ENCODE measurements at places on chromosomes 12 and 14.

DNA sequence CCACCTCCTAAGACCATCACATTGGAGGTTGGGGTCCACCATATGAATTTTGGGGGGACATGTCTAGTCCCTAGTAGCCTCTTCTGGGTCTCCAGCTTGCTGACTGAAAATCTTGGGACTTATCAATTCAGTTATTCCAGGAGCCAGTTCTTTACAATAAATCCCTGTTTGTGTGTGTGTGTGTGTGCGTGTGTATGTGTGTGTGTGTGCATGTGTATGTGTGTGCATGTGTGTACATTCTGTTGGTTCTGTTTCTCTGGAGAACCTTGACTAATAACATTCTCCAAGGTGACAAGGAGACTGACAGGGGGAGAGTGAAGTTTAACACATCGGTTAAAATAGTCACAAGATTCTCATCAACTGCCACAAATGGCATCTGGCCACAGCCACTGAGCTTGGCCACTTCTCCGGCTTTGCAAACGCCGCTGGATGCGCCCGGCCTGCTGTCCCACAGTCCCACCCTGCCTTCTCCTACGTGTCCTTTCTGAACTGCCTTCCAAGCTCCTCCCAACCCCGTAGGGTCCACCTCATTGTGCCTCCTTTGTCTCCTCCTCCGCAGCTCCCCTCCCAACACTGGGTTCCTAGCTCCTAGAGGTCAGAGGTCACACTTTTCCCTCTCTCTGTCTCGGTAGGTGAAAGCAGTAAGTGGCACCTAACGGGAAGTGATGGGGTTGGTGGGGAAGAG is 88.1 kb upstream of the DIO3 start:
- no peak for DNase-seq

DNA sequence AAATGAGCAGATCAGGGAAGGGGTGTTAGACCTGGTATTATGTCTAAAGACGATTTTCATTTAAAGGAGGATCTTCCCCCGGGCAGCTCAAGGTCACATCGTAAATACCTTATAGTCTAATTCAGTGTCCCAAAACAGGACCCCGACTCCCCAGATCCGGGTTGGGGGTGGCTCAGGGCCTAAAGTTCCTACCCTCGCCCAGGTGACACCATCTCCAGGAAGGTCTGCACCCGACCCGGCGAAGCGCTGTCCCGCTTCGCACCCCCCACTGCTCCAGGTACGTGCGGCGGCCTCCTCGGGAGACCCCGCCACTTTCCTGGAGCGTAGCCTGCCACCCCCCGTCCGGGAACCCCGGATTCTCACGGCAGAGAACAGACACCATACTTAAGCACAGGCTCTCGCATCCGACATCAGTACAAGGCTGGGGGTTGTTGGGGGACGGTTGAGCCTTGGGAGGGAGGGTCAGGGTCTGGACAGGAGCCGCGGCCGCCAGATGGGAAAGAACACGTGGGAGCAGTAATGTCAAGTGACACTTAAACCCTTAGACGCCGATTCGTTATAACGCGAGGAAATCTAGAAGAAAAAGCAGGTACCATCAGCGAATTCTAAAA is 556 bp downstream of the TIMM9 start:
- peak; percentile 57 for DNase-seq

DNA sequence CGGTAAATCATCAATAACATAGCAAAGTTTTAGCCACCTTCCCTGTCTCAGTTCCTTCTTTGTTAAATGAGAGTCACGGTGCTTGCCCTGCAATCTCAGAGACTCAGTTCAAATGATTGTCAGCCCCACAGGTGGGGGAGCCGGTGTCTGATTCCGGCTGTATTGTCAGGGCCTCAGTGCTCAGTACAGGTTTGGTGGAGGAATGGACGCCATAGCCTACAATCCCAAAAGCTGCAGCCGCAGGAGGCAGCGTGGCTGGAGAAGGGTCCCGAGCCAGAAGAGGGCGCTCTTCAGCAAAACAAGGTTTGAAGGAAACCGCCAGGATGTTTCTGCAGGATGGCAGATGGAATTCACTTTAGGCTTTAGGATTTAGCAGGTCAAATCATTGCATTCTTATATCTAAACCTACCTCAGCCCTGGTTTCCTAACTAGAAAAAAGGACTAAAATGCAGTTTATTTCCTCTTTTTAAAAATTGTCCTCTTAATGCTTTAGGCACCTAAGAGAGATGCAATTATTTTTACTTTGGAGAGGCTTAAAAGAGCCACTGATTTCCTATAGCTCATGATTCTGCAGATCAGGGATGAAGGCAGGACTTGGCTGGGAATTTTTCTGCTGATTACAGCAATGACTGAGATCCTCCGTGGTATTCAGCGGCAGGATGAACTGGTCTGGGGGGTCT is 29.2 kb downstream of the FOS start:
- peak; percentile 86 for DNase-seq

DNA sequence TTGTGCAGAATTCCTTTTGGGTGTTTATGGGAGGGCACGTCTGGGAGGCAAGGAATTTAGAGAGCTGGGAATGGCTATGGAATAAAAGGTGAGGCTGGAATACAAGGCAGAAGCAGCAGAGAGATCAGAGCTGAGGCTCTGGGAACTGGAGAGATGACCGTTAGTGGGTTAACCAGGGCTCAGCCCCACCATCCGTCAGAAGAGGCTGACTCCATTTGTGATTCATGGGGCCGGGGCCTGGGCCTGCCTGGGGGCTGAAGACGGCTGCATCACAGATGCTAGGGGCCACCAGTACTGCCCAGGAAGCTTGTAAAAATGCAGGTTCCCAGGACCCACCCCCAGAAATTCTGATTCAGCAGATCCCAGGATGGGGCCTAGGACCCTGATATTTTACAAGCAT is 398.1 kb downstream of the MED13L start:
- DNase-seq: no peak

DNA sequence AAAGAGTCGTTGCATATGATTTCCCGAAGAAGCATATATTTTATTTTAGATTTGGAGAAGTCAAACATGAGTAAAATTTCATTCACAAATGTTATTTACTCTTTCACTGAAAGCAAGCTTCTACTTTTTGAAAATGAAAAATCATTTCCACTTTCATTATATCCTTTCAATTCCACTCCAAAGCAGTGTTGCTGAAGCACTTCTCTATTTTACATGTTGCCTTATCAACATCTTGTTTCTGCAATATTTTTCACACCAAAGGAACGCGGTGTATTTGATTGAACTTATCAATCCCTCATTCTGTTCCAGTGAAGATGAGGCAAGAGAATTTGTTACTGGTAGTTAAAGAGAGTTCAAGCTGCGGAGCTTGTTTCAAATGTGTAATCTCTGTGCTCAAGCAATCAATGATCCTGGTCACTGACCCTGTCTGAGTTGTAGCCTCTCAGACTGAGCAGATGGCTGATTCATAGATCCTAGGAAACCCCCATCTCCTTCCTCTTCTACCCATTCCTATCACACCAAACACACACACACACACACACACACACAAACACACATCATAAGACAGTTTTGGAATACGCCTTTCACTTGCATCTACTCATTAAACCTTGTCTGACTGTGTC is 236.2 kb upstream of the FLRT2 start:
- DNase-seq: no peak

DNA sequence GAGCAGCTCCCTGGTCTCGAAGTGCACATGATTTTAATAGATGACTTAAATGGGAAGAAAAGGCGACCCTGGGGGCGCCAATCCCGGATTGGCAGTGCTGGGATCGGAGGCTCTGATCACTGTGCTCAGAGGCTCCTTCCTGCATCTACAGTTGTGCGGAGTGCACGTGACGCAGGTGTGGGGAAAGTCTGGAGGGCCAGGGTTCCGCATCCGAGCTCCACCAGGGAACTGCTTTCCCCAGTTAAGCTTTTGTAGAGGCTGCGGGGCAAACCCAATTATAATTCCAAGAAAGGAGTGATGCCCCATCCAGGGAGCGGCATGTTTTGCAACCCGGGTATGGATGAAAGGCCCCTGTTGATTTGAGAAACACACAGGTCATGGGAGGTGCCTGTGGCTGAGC is 36.5 kb downstream of the ELK3 start:
- DNase-seq: no peak

- no peak for DNase-seq
Measured at GRCh38 chr12:65279369-65280112, 1.1 kb downstream of the MSRB3 start.

DNA sequence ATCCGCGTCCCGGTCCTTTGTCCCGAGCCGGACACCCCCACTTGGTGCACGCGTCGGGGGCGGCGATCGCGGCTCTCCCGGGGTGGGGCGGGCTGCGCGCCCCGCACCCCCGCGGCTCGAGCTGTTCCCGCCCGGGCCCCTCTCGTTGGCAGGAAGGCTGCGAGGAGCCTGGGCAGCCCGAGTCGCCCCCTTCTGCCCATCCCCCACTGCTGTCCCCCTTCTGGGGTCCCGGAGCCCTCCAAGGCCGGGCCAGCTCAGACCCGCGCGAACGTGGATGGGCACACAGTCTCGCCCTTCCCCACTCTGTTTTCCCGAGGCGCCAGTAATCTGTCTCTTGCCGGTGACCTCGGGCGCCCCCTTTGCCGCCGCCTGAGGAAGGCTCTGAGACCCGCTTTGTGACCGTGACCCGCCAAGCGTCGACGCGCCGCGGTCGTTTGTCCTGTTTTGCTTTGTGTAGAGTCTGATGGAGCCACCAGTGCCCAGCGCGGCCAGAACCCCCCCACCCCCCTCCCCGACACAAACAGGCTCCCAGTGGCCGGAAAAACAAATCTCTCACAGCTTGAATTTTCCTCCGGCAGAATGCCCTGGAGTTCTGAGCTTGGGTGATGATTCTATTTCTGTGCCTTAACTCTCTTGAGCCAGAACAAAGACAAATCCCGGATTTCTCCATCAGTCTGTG is 610 bp downstream of the C14orf132 start:
- peak; percentile 37 for DNase-seq

- no peak for DNase-seq
Measured at GRCh38 chr14:23185063-23185462, 1.6 kb upstream of the SLC7A8 start.

- no peak for DNase-seq
Measured at GRCh38 chr14:105091517-105092170, 26.4 kb upstream of the GPR132 start.

DNA sequence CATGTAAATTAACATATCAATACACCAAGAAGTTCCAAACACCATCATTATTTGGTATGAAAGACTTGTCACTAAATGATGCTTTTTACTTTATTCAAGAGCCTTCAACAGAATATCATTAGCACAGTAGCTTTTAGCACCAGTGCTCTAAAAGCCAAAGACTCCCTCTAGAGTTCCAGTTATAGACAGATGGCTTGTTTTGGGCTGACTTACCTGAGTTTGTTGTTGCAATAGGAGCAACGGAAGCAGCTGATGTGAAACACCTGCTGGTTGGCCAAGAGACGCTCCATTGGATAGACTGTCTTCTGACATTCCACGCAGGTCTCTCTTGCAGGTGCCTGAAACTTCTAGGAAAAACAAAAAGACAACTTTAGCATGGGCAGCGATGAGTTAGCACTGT is 14.5 kb upstream of the CERS5 start:
- no peak for DNase-seq

GRCh38 chr12:48067250-48067938 is 38.5 kb downstream of the SENP1 start:
- no peak for DNase-seq

GRCh38 chr14:57061009-57061711 is 207.5 kb downstream of the EXOC5 start:
- DNase-seq: no peak

- DNase-seq: no peak
Measured at GRCh38 chr14:47240748-47241437, 434.5 kb downstream of the MDGA2 start.

DNA sequence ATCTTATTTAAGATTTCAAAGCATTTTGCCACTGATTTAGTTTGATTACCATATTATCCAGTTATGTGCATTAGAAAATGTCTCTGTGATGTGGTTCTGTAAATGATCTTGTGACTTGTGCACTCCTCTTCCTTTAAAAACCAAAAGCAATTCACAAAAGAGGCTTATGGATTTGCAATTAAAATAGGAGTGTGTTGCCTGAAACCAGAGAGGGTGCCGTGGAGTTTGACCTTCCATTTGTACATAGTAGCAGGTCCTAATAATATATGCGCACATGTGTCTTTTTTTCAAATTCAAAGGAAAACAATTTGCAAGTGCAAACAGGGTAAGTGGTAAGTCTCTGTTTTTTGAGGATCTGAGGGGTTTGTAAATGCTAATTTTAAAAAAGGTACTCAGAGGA is 470.9 kb downstream of the VRK1 start:
- DNase-seq: no peak

DNA sequence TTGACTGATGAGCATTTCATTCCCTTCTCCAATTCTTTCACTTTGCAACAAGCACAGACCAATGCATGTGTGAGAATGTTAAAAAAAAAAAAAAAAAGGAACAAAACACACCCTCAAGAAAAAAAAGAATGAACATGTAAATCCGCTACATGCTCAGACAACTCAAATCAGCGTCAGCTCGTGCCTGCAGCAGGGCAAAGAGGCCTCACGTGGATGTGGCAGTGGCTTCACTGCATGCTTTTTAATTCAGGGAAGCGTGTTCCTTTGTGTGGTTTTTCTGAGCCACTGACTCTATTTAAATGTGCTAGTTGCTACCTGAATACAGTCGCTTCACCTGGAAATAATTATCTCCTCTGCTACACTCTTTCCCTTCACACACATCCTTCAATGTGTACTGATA is 55.1 kb downstream of the PPP1R36 start:
- DNase-seq: no peak

All from stimulated activated CD4-positive, alpha-beta T cell treated with anti-CD3 and anti-CD28 coated beads, Interleukin-15, amount 100 ng/mL, for 24 hours (primary cell).